ENCODE measurements at places on chromosomes 11 and 22. TPM values are rescaled to one million over a fixed set of nuclear protein-coding genes. Genes with fewer than 3 reads are reported as not detected.

Gene ABCC8
- 0.61 TPM for polyA plus RNA-seq

Gene VSTM5
- polyA plus RNA-seq: not detected

- H3K4me3 ChIP-seq: no peak overlapping the region
- H3K27ac ChIP-seq: no peak overlapping the region
- DNase-seq: no peak
- H3K4me1 ChIP-seq: peaks cover 16% of the 10 kb centered on the region
- H3K27me3 ChIP-seq: no peaks in the 10 kb centered on the region
Observed at GRCh38 chr11:111637885-111638284, 35.6 kb downstream of the SIK2 start.

DNA sequence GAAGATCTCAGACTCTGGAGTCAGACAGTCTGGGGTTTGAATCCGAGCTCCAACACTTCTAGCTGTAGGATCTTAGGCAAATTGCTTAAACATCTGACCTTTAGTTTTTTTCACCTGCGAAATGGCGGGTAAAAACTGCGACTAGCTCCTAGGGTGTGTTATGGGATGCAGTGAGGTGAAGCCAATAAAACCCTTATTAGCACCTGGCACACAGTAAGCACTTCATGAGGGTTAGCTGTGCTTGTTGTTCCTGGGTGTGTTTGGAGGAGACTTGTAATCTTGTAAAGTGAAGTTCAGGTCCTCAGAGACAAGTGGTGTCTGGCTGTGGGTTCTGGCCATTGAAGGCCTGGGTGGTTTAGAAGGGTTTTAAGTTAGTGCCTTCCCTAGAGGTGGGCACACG, 68.9 kb downstream of the ZBTB16 start:
- H3K27me3 ChIP-seq: no peaks in the 10 kb centered on the region
- peaks cover 31% of the 10 kb centered on the region for H3K36me3 ChIP-seq
- DNase-seq: no peak
- no peak overlapping the region for H3K27ac ChIP-seq
- peaks cover 38% of the 10 kb centered on the region for H3K4me1 ChIP-seq

DNA sequence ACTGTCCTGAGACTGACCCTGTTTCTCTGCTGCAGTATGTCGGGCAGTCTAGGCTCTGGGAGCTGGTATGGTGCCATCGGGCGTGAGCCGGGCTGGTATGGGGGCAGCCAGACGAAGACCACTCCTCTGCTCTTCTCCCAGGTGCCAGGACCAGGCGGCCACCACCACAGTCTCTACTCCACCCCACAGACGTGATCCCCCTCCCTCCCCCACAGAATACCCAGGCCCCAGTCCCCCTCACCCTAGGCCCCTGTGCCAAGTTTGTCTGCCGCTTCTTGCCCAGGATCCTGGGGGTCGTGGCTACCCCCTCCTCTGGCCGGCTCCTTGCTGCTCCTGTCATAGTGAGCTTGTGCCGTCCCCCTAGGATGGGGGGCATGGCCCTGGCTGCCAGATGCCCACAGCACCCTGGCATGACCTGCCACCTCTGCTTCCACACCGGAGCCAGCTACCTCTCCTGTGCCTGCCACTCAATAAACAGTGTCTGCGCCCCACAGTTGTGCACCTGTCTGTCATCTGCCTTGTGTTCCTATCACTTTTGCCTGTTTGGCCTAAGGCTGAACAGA, 2.0 kb upstream of the KCNK4 start:
- no peak overlapping the region for H3K4me3 ChIP-seq
- H3K27ac ChIP-seq: no peak overlapping the region
- peaks cover 11% of the 10 kb centered on the region for H3K36me3 ChIP-seq
- DNase-seq: no peak
- peaks cover 55% of the 10 kb centered on the region for H3K4me1 ChIP-seq

- no peaks in the 10 kb centered on the region for H3K4me1 ChIP-seq
- no peaks in the 10 kb centered on the region for H3K36me3 ChIP-seq
- H3K27me3 ChIP-seq: no peaks in the 10 kb centered on the region
- H3K4me3 ChIP-seq: no peak overlapping the region
- no peak overlapping the region for H3K27ac ChIP-seq
Observed at GRCh38 chr11:127873478-127873877, 713.9 kb downstream of the ETS1 start.

DNA sequence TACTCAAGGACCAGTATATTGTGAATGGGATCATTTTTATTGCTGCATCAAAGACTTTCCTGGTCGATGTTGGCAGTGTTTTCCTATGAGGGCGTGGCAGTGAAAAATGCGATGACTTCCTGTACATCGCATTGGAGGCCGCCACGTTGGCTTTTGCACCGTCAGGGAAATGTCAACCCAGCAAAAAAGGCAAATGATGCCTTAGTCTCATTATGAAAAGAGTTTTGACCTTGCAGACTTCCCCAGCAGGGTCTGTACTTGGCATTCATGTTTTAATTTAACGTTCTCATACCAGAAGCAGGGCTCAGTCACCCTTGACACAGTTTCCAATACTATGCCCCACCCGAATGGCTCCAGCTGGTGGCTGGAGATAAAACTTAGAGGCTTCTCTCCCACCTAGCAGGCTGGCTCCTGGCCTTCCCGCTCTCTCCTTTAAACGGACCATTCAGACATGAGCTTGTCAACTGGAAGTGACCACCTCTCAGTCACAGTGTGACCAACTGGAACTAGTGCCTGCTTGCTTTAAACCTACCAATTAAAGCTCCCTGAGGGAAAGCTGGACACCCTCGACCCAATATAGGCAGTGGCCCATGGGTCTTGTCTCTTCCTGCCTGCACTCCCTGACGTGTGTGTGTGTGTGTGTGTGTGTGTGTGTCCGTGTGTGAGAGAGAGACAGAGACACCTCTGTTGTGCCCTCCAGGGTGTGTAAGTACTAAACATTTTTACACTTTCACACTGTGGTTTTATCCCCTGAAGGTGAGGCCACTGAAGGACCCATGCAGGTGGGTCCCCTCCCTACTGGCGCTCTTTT, 8.7 kb upstream of the GDPD5 start:
- no peaks in the 10 kb centered on the region for H3K36me3 ChIP-seq
- peaks cover 73% of the 10 kb centered on the region for H3K4me1 ChIP-seq
- peak overlapping the region; percentile 68 for H3K27ac ChIP-seq
- DNase-seq: no peak
- no peak overlapping the region for H3K4me3 ChIP-seq
